ENCODE measurements at places on chromosomes 4 and X. TPM values are rescaled to one million over a fixed set of nuclear protein-coding genes. Genes with fewer than 3 reads are reported as not detected.

MFAP3L gene
- 0.35 TPM for total RNA-seq

TKTL2 gene
- not detected for total RNA-seq

IGSF1 gene
- total RNA-seq: not detected

POU4F2 gene
- not detected for total RNA-seq

CITED1 gene
- total RNA-seq: not detected

- no peak for DNase-seq
- H3K4me1 ChIP-seq: no peaks in the 10 kb centered on the region
- H3K27ac ChIP-seq: no peak overlapping the region
- no peaks in the 10 kb centered on the region for H3K36me3 ChIP-seq
Observed at GRCh38 chr4:61741327-61742096, 541.4 kb downstream of the ADGRL3 start.

GRCh38 chr4:57371671-57372070 lies 261.5 kb upstream of the IGFBP7 start:
- H3K4me3 ChIP-seq: no peak overlapping the region
- no peak overlapping the region for H3K27ac ChIP-seq
- no peaks in the 10 kb centered on the region for H3K36me3 ChIP-seq
- H3K27me3 ChIP-seq: no peaks in the 10 kb centered on the region
- no peak for DNase-seq

DNA sequence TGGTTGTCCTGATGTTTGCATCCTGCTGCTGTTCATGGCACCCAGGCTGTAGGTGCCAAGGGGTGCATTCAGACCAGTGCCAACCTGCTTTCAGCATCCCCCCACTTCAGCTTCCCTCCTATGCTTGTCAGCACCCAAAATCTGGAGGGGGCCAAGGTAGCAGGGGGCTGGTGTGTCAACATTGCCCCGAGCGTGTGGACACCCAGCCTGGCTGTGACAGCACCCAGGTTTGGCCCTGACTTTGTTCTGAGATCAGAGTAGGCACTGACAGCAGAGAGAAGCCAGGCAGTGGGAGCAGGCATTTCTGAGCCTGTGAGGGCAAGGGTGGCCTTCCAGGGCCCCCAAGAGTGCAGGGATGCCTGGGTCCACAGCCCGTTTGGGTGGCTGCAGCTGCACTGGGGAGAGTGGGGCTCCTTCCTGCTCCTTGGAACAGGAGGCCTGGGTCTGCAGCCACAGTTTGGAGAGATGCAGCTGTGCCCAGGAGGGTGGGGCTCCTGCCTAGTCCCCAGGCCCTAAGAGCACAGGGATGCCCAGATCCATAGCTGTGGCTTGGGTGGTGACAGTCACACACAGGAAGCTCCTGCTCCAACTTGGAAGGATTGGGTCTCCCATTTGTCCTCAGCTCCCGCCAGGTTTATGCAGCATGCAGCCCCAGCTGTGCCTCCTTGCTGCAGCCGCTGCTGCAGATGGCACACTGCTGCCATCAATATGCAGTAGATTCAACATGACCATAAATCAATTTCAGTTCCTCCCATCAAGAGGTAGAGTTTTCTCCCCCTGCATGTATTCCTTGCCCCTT lies 12.3 kb upstream of the PPM1K start:
- no peak overlapping the region for H3K27ac ChIP-seq
- no peak overlapping the region for H3K4me3 ChIP-seq
- H3K4me1 ChIP-seq: no peaks in the 10 kb centered on the region
- no peaks in the 10 kb centered on the region for H3K27me3 ChIP-seq
- DNase-seq: no peak
- no peaks in the 10 kb centered on the region for H3K36me3 ChIP-seq

DNA sequence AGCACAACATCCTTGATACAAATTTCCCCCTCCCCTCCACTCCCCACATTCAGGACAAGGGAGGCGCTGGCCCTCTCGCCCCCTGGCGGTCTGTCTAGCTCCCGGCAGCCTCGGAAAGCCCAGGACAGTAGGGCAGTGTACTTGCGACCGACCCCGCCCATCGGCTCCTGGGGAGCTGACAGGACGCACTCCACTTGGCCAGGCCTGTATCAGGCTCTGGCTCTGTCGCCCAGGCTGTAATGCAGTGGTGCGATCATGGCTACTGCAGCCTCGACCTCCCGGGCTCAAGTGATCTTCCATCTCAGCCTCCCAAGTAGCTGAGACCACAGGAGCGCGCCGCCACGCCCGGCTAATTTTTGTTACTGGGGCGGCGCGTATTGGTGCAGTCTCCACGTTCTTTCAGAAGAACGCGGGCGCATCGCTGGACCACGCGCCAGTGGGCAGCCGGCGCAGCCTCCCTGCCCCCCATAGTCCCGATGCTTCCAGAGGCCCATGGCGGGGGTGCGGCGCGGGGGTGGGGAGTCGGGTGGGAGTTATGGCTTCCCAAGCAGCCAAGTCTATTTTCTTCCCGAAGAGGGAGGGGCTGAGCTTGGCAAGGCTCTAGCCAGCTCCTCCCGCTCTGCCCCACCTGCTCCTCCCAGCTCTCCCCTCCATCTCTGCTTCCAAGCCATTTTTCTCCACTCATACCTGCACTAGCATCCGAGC lies 7.8 kb upstream of the AKAP14 start:
- no peaks in the 10 kb centered on the region for H3K4me1 ChIP-seq
- peak; percentile 57 for DNase-seq
- H3K4me3 ChIP-seq: peak overlapping the region; percentile 22

- no peaks in the 10 kb centered on the region for H3K36me3 ChIP-seq
- no peak overlapping the region for H3K4me3 ChIP-seq
- no peaks in the 10 kb centered on the region for H3K4me1 ChIP-seq
- no peaks in the 10 kb centered on the region for H3K27me3 ChIP-seq
- DNase-seq: no peak
- H3K27ac ChIP-seq: no peak overlapping the region
Observed at GRCh38 chr4:113618205-113618604, 143.3 kb downstream of the CAMK2D start.

GRCh38 chr4:44448521-44449461 lies at the start of gene KCTD8:
Gene KCTD8, minus strand, starts transcription at chr4:44448809.
- peak; percentile 78 for DNase-seq
- peak within 1 kb of the TSS; percentile 30 for H3K4me3 ChIP-seq
- H3K27me3 ChIP-seq: peaks cover 25% of the 10 kb centered on the region
- H3K27ac ChIP-seq: no peak within 1 kb of the TSS

DNA sequence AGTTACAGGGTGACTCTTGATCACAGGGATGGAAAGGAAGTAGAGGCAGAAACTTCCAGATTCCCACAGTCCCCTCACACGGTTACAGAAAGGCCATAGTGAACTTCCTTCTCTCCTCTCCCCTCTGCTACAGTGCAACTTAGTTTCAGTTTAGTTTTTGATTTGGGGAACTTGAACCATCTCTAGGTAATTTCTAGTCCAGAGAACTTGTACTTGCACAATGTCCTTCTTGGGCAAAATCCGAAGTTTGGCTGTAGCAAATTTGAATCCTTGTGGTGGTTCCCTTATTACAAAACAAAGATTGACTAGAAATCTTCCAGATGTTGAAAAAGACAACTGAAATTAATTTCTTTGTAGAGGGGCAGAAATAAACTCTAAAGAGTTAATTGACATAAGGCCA lies 1.2 kb upstream of the BLTP1 start:
- H3K27ac ChIP-seq: no peak overlapping the region
- peaks cover 2% of the 10 kb centered on the region for H3K27me3 ChIP-seq
- no peak overlapping the region for H3K4me3 ChIP-seq
- H3K36me3 ChIP-seq: no peaks in the 10 kb centered on the region
- peaks cover 6% of the 10 kb centered on the region for H3K4me1 ChIP-seq

GRCh38 chrX:115284877-115285276 lies 4.6 kb upstream of the LUZP4 start:
- H3K27ac ChIP-seq: no peak overlapping the region
- DNase-seq: peak; percentile 5
- H3K36me3 ChIP-seq: no peaks in the 10 kb centered on the region
- H3K27me3 ChIP-seq: no peaks in the 10 kb centered on the region
- no peaks in the 10 kb centered on the region for H3K4me1 ChIP-seq

GRCh38 chrX:118373538-118373937 lies 27.6 kb downstream of the WDR44 start:
- DNase-seq: no peak
- H3K27me3 ChIP-seq: no peaks in the 10 kb centered on the region
- H3K36me3 ChIP-seq: no peaks in the 10 kb centered on the region
- no peaks in the 10 kb centered on the region for H3K4me1 ChIP-seq
- H3K27ac ChIP-seq: no peak overlapping the region
